ENCODE measurements at places on chromosomes 1 and 21.

DNA sequence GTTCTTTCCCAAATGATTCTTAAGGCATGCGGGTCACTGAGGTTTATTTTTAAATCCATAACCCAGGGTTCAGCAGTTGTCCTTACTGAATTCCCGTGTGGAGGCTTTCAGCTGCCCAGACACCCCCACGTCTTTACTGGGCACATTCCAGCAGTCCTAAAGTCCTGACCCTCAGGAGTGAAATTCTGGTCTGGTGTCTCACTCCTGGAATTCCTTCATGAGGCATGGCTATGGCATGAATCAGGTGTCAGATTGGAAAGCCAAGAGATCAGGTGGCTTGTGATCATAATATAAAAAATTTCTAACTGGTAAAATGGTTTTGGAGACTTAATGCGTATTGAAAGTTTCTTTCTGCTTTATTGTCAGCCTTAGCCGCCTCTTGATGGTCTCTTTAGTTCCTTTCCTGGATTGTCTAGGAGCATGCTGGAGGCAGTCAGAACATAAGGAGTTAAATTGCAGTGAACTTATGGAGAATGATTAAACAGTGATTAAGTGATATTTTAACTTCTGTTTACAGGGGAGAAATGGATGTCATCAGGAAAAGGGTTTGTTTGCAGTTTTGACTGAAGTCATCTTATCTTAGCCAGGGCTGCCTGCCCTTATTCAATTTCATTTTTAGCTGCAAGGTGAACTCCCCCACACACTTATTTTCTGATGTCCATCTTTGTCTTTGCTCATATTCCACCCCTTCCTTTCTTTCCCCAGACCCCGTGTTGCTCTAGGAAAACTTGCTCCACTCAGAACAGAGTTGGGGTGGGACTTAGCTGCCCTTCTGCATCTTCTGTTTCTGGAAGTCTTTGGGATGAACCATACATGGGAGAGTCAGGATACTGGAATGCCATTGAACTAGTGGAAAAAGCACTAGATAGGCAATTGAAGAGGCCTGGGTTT lies 25.7 kb upstream of the MACF1 start:
- DNase-seq = no peak

DNA sequence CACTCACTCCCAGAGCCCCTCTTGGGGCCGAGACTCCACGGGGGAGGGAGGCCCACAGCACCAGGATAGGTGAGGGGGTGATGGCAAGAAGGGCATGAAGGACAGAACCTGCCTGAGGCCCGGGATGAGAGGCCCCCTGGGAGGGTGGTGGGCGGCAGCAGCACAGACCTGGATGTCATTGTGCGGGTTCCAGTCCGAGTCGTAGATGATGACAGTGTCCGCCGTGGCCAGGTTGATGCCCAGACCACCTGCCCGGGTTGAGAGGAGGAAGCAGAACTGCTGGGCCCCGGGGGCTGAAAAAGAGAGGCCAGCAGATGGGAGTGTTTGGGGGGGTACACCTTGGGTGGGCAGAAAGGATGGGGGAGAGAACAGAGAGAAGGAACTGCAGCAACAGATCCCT lies 50.1 kb downstream of the CHD5 start:
- no peak for DNase-seq

GRCh38 chr1:2466958-2467554 lies 9.0 kb upstream of the PLCH2 start:
- no peak for DNase-seq

GRCh38 chr21:33266789-33267135 lies 595 bp downstream of the IL10RB start:
- no peak for DNase-seq

- no peak for DNase-seq
Observed at GRCh38 chr1:227777646-227778045, 37.8 kb upstream of the PRSS38 start.

GRCh38 chr1:10701145-10701544 lies 95.3 kb downstream of the CASZ1 start:
- DNase-seq = no peak

GRCh38 chr1:93537924-93538323 lies 90.0 kb downstream of the FNBP1L start:
- no peak for DNase-seq

GRCh38 chr1:59521456-59521855 lies 224.6 kb downstream of the FGGY start:
- DNase-seq = no peak

DNA sequence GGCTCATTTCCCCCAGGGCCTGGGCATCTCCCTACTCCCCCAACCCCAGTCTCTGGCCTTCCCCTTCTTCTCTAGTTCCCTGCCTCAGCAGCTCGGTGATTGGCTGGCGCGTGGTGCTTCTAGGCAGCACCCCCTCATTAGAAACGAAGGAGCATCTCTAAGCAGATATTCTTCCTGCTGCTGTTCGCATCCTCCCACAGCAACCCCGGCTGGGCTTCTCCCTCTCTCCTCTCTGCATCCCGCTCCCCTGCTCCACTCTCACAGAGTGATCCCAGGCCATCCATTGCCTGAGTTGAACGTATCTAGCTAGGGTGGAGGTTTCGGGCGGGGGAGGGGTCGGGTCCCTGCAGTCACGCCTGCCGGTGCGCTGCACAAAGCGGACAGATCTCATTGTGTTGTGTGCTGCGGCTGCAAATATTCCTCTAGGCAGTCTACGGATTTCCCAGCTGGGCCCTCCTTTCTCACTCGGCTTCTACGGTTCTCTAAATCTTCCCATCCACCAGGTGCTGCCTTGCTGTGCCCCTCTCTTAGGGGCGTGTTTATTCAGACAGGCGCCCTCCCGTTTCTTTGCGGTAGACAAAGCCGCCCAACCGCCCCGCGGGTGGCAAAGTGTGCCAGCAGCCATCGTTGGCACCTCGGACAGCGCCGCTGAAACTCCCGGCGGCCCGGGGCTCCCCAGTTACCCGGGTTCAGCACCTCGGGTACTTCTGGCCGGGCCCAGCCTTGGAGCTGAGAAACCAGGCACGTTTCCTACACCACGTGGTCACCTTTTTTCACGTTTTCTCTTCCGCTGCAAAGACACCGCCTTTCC lies 2.2 kb downstream of the CACNA1E start:
- DNase-seq = no peak

- DNase-seq = no peak
Observed at GRCh38 chr1:201456499-201457309, 12.3 kb downstream of the PHLDA3 start.

DNA sequence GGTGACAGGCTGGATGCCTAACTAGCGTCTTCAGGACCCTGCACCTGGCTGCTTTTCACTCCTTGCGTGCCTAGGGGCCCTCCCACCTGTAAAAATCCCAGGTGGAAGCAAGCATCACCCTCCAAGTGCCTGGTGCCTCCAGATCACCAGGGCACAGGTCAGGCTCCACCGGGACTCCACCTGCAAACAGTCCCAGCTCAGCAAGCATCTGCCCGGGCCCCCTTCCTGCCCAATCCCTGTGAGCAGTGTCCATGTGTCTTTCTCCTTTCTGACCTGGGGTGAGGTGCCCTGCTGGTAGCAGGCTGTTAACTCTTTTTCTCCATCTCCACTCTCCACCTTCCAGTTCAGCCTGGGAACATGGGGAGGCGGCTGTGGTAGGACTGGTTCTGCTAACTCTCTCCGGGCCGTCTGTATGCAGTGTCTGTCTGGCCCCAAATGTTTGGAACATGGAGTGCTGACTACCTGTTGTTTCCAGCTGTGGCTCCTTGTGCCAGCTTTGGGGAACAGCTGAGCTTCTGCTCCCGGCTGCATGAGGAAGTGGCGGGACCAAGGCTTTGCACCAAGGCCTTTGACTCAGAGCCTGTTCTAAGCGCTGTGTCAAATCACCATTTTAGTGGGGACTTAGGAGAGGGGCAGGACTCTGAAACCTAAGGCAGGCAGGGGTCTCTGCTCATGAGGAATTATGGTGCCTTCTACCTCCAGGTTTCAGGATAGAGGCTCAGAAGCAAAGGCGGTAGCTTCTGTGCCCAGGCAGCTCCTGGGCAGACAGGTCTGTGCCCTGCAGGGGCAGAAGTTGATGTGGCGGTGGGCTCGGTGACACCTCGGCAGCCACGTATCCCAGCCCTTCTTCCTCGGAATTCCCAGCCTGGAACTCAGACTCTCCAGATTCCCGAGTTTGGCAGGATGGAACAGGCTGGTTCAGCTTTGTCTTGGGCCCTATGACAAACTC lies 5.5 kb downstream of the GPR137B start:
- no peak for DNase-seq

DNA sequence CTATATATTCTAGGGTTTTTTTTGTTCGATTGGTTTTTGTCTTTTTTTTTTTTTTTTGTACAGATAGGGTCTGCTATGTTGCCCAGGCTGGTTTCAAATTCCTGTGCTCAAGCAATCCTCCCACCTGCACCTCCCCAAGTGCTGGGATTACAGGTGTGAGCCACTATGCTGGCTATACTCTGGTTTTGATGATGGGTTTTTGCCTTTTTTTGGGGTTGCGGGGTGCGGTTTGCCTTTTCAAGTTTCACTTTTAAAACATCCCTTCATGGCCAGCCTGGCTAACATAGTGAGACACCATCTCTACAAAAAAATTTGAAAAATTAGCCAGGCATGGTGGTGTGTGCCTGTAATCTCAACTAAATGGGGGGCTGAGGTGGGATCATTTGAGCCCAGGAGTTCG lies 10.0 kb downstream of the KDM5B start:
- DNase-seq = no peak

- no peak for DNase-seq
Observed at GRCh38 chr1:219906924-219907771, 21.2 kb downstream of the SLC30A10 start.

DNA sequence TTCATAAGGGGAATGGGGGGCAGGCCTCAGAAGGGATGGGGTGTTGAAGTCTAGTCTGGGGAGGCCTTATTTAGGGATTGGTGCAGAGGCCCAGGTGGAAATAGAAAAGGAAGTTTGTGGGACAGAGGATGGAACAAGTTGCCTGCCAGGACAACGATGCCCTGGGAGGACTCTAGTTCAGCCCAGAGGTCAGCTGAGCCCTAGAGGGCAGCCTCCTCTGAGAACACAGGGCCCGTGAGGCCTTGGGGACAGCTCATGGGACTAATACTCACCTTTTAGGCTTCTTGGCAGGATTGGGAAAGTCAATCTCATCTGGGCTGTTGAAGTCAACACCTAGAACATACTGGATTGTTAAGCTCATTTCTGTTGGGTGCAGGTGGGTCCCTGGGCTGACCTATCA lies 43.0 kb downstream of the LHX4 start:
- no peak for DNase-seq

GRCh38 chr1:116448785-116449385 lies 75.8 kb downstream of the ATP1A1 start:
- DNase-seq = no peak

DNA sequence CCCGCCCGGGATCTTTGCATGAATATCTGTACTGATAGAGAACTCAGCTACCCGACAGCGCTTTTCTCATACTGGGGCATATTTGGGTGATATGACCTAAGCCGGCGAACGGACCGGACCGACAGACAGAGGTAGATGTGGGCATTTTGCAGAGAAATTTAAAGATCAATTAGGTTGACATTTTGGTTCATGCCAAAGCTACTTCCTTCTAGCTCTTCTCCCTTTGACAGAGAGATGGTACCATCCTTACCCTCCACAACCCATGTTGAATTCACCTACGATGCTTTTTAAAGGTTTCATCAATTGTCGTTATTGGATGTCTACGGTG lies 459 bp downstream of the ARV1 start:
- no peak for DNase-seq

DNA sequence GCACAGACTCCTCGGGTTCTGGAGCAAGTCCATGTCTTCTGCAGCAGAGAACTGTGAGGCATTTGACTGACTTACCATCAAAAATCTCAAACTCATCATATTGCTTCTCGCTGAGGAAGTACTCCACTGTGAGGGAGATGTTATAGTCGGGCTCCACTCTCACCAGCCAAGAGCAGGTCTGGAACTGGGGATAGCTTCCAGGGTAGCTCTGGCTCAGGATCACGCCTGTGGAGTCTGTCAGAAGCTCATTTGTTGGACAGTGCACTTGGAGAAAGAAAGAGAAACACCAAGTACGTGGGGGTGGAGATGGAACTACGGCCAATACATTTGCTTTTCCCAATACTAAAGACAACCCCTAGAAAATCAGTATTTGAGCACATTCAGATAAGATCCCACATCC lies 111.1 kb downstream of the ZSCAN20 start:
- no peak for DNase-seq

GRCh38 chr1:17874231-17874630 lies 119.1 kb downstream of the ACTL8 start:
- DNase-seq = no peak

DNA sequence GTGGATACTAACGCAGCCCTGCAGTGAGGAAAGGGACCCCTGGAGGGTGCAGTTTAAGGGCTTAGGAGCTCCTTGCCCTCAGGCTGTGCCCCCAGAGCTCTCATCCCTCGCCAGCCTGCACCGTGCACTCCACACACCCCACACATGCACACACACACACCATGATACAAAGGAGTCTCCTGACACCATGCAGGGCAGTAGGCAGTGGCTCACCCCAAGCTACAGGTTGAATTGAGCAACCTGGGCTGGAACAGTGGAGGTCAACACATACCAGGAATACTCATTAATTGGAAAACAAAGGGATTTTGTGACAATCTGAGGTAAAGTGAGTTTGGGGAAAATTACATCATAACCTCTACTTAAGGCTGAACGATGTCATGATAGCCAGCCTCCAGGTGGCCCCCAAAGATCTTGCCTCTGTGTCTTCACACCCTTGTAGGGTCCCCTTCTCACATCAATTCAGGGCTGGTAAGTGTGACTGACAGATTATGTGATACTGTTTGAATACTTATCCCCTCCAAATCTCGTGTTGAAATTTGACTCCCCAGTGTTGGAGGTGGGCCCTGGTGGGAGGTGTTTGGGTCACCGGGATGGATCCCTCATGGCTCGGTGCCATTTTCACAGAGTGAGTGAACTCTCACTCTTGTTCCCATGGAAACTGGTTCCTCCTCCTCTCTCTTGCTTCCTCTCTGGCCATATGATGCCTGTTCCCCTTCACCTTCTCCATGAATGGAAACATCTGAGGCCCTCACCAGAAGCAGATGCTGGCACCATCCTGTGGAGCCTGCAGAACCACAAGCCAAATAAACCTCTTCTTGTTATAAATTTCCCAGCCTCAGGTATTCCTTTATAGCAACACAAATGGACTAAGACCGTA lies 111.0 kb upstream of the RAB4A start:
- DNase-seq = no peak

- no peak for DNase-seq
Observed at GRCh38 chr1:230356869-230357794, 69.0 kb downstream of the PGBD5 start.

All from stimulated activated CD8-positive, alpha-beta memory T cell treated with anti-CD3 and anti-CD28 coated beads, Interleukin-4, amount 100 ng/mL, for 24 hours (primary cell).